ENCODE measurements at places on chromosomes 3 and 15.

DNA sequence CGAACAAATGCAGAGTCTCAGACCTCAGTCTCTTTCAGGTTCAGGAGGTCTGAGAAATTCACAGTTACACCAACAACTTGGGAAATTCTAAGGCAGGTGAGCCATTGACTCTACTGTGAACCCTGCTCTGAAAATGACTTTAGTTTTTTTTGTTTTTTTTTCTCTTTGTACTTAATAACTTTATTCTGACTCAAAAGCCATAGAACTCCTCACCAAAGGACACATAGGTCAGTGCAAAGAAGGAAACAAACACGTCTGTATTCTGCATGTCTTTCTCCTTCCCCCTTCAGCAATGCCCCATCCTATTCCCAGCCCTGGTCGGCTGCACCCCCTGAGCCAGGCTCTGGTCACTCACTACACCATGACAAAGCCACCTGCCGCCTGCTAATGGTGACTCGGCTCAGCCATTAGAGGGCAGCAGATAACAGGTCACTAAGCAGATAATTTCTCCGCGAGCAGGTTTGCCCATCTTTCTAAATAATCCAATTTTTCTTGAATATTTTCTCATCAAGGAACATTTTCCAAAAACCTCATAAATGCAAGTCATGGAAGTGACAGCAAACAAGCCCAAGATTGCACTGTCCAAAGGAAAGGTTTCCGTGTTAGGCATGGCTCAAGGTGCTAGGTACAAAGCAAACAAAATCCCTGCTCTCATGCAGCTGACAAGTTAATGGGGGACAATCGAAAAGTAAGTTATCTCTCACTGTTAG is 37.7 kb downstream of the TM4SF4 start:
- DNase-seq: peak; percentile 30

DNA sequence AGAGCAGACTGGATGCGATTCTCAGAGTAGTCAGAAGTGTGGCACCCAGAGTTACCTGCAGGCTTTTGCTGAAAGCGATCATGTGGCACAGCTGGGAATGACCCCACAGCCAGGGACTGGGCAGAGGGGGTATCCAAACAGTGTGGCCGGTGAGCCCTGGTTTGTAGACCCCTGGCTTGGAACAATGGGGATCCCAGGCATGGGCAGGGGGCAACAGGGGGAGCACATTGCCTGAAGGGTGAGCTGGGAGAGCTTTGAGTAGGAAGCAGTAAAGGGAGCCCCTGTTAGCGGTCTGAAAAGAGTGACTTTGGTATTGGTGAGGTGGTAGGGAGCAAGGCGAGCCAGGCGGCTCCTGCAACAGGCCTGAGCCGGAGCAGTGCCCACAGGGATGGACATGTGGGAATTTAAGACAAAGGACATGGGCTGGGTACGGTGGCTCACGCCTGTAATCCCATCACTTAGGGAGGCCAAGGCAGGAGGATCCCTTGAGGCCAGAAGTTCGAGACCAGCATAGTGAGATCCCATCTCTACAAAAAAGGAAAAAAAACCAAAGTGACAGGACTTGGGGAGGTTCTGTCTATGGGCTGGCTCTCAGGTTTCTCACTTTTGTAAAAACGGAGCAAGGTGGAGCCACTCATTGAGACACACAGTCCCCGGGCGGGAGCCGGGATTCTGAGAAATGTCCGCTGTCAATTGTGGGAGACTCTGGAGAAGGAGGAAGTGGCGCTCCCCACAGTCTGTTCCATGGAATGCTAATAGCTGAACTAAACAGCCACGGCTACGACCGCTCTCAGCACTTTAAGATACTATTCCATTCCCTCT is 223.8 kb upstream of the LYSMD4 start:
- DNase-seq: no peak

DNA sequence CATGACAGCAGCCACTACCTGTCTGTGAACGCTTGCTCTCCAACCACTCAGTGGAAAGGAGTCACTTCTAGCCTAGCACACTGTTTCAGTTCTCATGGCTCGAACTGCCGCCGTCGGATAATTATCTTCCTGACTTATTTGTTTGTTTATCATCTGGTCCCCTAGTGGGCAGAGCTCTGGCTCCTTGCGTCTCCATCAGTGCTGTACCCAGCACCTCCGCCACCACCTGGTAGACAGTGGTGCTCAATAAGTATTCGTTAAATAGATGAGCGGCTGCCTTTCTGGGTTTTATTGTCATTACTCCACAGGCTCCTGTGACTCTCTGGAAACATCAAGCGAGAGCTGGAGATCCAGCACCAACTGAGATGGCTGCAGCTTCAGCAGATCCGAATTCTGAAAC is 297.5 kb downstream of the NTRK3 start:
- no peak for DNase-seq

GRCh38 chr15:81312790-81313543 is 11.0 kb downstream of the STARD5 start:
- DNase-seq: no peak

- DNase-seq: no peak
Measured at GRCh38 chr3:38212141-38212540, 46.8 kb downstream of the OXSR1 start.

- no peak for DNase-seq
Measured at GRCh38 chr3:10445561-10446175, 59.7 kb downstream of the ATP2B2 start.

- DNase-seq: no peak
Measured at GRCh38 chr3:78801926-78802561, 965.8 kb downstream of the ROBO1 start.

- DNase-seq: no peak
Measured at GRCh38 chr3:39651993-39652739, 157.2 kb upstream of the MYRIP start.

- no peak for DNase-seq
Measured at GRCh38 chr3:103617961-103618360, 1183.1 kb downstream of the ZPLD1 start.

- DNase-seq: no peak
Measured at GRCh38 chr3:36729204-36730056, 34.9 kb downstream of the DCLK3 start.

GRCh38 chr3:32778389-32778788 is 39.4 kb upstream of the TRIM71 start:
- peak; percentile 3 for DNase-seq

GRCh38 chr3:184306341-184306972 is 7.4 kb downstream of the PSMD2 start:
- no peak for DNase-seq

- DNase-seq: no peak
Measured at GRCh38 chr3:4494895-4495264, 1.7 kb downstream of the ITPR1 start.

- peak; percentile 17 for DNase-seq
Measured at GRCh38 chr15:88243895-88244787, 12.4 kb downstream of the NTRK3 start.

- DNase-seq: no peak
Measured at GRCh38 chr15:71136159-71136783, 21.0 kb downstream of the THSD4 start.

DNA sequence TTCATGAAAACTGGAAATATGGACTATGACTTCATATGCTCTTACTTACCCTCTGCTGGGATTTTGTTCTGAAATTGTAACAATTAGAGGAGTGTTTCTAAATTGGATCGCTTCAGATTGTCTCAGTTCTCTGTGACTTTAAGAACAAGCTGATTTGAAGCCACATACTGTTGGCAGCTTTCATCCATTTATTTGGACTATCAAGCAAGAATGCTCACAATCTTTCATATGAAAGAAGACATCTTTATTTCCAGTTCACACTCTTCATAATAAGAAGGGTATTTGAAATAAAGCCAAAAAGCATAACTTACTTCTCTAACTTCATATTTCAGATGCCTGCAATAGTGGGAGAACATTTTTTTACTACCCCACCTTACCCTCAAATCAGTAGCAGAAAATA is 491.6 kb upstream of the TPRG1 start:
- DNase-seq: no peak

DNA sequence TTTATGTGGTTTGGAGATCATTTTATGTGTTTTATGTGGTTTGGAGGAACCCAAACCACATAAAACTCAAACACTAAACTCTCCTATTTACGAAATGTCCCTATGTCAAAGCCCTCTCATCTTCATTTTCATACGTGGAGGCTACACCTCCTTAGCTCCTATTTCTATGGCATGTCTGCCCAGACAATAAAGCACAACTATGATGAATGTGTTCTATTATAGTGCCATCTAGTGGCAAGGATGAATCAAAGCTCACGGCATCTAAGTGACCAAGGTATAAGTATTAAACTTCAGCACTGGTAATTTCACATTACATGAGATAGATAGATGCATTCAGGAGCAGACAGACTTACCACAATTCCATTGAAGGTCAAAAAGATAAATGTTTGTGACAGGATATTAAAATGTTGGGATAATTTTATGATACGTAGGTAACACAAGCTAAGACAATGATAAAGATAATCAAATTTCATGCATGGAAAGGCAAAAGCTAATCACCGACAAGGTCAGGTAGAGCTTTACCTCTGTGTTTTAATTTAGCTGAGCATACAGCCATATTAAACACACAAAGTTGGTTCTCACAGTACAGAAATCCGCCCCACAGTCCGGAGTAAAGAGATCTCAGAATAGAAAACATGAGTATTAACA is 130.6 kb upstream of the FHIT start:
- no peak for DNase-seq

- DNase-seq: no peak
Measured at GRCh38 chr3:65924762-65925161, 114.0 kb downstream of the MAGI1 start.

DNA sequence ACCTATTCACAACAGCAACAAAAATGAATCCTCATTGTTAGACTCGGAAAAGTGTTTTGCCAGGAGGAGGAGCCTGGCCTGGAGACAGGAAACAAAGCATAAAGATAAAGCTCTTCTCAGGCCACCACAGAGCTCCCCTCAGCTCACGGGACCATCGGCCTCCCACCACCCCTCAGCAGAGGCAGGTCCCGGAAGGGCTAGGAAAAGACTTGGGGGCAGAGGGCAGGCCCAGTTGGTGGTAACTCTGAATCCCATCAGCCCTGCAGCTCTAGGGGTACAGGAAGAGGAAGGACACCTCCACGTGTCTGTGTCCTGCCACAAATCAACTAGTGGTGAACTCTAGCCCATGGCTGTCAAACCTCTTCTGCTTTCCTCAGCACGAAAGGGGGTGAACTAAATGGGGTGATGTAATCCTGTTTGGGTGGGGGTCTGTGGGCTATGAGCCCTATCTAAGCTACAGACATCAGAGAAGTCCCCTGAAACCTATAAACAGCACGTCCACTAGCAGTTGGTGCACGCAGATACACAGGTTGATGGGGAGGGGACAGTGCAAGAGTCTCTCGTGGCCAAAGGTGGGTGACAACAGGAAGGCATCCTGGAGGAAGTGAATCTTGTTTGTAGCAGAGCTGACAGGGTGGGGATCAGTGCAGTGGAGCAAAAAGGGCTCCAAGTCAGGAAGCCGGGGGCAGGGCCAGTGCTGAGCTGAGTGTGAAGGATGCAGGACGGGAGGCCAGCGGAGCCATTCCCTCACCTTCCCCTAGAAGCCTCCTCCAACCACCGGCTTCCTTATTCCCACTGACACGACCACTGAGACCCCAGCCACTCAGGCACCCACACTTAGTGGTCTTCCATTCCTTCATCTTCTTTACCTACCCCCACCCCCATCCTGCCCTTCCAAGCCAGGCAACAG is 111.1 kb upstream of the HACD2 start:
- no peak for DNase-seq

DNA sequence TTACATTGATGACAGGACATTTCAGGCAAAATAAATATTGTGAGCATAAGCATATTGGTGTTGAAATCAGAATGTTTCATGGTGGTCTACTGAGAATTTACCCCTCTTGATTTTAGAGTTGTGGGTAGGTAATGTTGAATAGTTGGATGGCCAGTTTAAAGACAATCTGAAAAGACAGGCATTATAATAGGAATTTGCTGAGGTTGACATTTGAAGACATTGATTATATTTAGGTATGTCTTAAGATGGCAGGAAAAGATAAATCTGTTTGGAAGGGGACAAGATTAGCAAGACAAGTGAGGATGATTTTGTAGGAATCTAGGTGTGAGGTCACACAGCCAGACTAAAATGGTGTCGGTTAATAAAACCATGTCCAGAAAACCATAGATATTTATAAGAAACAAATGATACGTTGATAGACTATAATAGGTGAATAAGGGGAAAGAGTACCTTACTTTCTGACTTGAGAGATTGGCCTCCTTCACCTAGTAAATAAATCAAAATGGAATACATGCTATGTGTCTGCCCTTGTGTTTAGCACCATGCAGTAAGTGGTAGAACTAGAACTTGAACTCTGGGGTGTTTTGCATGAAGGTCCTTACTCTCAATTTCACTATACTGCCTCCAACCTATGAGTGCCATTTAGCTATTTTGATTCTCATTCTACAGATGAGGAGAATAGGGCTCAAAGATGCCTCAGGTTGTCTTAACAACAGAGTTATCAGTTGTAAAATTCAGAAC is 57.9 kb downstream of the ALCAM start:
- DNase-seq: no peak

GRCh38 chr3:53161450-53161819 is 426 bp downstream of the PRKCD start:
- DNase-seq: no peak

GRCh38 chr3:182041668-182042291 is 330.1 kb downstream of the SOX2 start:
- DNase-seq: no peak

DNA sequence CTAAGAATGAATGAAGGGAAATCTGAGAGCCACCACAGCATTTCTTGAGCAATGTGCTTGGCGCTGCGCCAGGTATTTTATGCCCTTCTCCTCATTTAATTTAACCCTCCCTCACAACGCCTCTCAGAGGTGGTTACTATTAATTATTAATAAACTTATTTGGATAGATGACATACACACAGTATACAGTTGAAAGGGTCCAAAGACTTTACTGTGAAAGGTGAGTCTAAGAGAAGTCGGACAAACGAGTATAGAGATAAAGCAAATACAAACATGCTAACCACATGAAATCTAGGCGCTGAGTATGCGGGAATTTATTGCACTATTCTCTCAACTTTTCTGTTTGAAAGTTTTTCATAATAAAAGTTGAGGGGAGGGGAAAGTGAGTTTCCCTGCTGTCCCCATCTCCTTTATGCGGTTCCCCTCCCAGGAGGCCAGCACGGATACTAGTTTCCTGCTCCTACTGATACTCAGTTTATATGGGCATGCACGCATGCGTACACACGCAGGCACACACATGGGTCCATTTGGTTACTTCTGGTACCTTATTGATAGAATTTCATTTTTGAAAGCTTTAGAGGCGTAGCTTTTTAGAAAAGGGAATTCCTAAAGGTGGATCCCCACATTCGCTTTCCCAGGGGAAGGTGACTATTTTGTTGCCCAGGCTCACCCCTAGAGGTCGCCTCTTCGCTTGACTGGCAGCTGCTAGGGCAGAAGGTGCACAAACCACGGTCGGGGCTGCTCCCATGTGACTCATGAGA is 28.5 kb upstream of the KCTD6 start:
- DNase-seq: peak; percentile 76
